Body of pancreas (tissue), 4 donors: ENCODE measurements at places on chromosomes 3 and 15. TPM values are rescaled to one million over a fixed set of nuclear protein-coding genes. Genes with fewer than 3 reads are reported as not detected.

The ADAMTS17 gene
- 24.6 TPM for total RNA-seq

- no peak for DNase-seq
Observed at GRCh38 chr3:78015856-78016255, 976.0 kb downstream of the ROBO2 start.

DNA sequence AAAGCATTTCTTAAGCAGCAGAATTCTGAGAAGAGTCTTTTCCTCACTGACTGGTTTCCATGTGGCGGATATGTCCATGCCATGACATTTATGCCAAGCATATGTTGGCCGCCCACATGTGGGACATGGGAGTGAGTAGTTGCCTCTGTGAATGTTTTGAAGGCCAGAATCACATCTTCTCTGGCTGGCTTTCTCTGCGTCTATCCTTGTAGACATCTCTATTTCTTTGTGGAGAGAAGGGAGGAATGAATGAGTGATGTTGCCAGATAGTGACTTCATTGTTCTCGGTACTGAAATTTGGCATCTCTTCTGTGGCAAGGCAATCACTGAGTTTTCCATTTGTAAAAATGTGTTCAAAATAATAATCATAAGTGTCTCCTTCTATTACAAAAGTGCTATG is 316.0 kb downstream of the CLSTN2 start:
- DNase-seq = no peak

DNA sequence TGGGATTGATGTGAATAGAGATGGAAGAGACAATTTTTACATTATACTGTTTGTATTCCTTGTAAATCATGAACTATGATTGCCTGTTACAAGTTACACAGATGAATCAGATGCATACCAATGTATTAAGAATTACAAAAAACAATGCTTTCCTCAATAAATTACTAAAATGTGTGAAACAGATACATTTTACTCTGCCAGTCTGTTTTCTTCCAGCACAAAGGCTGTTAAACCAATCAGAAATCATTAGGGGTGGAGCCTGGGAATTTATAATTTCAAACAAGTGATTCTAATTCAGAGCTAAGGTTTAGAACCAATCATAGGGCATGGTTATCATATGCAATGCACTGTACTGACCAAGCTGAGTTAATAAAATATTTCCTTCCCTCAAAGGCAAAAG is 21.8 kb upstream of the ANKRD28 start:
- DNase-seq = no peak

The SERPINI2 gene
- 221 TPM for total RNA-seq

- no peak for DNase-seq
Observed at GRCh38 chr15:85751291-85752123, 43.2 kb downstream of the KLHL25 start.

The CISH gene
- 4.9 TPM for total RNA-seq
